Anterior cingulate cortex (tissue), 58 donors: ENCODE measurements at places on chromosomes 6 and 20.

DNA sequence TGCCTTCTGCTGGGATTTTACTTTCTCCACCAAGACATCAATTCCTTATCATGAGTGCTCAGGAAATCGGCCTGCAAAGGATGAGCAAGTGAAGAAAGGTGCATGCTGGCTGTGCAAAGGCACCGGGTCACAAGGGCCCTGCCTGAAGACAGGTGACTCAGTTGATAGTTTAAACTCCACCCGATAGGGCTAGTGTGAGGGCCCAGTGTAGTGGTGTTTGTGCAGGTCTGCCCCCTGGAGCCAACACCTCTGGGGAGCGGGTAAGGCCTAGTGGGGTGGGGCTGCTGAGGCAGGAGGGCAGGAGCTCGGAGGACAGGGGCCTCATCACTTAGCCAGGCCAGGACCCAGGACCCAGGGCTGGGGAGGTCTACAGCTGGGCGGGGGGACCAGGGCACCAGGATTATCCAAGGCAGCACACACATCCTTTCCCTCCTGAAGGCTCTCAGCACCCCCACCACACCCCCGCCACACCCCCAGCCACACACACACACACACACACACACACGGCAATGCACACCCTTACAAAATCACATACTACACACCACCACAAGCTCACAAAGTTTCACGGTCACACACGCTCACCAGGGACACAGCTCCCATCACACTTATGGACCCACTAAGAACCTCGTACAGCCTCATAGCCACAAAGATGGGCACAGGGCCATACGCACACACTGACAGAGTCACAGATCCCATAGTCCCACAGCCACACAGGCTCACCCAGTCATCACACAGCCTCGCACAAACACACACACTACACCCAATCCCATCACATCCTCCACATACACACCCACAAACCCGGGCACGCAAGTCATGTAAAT lies 75.4 kb downstream of the GRM4 start:
- DNase-seq: no peak

DNA sequence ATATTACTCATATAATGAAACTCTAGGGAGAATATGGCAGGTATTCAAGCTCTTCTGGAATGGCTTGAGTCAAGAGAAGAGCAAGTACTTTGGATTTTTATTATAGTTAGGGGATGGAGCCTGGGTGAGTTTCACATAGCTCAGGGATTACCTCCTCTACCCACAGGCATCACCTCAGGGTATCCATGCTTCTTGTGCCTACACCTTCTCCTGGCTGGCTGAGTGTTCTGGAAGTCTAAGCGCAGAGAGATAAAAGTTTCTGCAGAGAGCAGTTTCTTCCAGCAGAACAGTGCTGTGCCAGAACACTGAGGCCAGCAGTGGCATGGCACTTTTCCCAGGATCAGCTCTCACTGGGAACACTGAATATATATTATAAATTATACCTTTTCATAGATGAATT lies 199.7 kb upstream of the KCNQ5 start:
- no peak for DNase-seq

DNA sequence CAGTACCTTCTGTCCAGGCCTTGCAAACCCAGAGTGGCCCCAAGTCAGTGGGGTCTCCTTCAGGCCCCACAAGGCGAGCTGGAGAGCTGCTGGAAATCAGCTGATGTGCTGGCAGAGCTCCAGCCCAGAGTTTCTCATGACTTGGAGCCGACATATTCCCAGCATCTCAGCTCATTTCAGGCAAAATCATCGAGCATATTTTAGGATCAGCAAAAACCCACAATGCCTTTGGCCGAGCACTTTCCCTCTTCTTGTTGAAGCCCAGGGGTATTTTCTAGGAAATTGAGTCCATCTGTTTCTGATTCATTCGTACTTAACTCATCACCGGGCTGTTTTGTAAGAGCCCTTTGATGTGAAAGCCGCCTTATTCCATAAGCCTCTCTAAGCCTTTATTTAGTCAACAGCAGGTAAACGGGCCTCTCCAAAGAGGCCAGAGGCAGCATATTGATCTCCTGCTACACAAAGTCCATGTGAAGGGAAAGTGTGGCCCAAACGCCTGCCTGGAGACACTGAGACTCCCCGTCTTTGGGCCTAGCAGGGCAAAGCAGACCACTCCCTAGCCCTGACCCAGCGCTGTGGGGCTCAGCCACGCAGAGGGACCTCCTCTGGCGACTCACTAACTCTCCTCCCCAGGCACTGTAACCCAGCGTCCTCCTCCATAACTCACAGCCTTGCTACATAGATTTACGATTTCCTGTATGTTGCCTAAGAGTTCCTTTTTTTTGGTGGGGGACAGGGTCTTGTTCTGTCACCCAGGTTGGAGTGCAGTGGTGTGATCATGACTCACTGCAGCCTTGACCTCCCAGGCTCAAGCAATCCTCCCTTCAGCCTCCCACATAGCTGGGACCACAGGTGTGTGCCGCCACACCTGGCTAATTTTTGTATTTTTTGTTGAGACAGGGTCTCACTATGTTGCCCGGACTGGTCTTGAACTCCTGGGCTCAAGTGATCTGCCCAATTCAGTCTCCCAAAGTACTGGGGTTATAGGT lies 12.1 kb upstream of the C20orf203 start:
- DNase-seq: no peak

GRCh38 chr6:2203264-2203663 lies 42.1 kb downstream of the GMDS start:
- no peak for DNase-seq

- DNase-seq: peak; percentile 26
Observed at GRCh38 chr20:52083627-52084232, 107.8 kb downstream of the ZFP64 start.

DNA sequence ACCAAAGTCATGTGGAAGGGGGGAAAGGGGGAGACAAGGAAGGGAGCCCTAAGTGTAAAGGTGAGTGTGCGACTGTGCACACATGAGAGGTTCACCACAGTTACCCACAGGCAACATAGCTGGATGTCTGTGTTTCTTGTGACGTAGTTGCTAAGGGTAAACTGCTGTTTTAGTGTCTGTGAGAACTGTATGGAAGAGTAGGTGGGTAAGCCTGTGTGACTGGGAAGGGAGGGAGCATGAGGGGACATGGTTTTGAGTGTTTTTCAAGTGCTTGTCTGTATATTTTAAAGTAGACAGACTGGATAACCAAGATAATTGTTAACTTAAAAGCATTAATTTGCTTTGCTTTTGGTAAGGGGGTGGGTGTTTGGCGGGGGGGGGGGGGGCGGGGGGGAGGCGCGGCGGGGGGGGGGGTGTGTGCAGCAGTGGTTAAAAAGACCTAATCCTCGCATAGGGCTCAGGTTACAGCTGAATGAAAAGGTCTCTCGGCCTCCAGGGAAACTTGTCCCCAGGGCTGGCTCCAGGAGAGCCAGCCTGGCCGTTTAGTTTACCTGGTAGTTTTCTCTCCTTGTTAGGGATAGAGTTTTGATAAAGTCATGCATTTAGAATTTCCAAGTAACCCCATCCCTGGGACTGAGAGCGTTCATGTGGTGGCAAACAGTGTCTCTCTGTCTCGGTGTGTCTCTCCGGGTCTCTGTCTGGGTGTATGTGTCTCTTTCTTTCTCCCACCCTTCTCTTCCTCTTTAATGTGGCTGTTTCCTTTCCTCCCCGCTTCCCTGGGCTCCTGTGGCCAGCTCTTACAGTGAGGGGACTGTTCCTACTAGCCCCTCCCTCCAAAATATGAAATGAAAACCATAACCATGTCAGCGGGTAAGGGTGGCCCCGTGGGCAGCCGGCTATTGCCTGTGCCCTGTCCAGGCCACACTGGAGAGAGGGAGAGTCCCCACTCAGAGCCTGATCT lies 3.4 kb downstream of the SCUBE3 start:
- no peak for DNase-seq
